ENCODE measurements at places on chromosomes 16 and 17.
A peak's percentile ranks its signal among the peaks of the same experiment; 100 is the strongest.

DNA sequence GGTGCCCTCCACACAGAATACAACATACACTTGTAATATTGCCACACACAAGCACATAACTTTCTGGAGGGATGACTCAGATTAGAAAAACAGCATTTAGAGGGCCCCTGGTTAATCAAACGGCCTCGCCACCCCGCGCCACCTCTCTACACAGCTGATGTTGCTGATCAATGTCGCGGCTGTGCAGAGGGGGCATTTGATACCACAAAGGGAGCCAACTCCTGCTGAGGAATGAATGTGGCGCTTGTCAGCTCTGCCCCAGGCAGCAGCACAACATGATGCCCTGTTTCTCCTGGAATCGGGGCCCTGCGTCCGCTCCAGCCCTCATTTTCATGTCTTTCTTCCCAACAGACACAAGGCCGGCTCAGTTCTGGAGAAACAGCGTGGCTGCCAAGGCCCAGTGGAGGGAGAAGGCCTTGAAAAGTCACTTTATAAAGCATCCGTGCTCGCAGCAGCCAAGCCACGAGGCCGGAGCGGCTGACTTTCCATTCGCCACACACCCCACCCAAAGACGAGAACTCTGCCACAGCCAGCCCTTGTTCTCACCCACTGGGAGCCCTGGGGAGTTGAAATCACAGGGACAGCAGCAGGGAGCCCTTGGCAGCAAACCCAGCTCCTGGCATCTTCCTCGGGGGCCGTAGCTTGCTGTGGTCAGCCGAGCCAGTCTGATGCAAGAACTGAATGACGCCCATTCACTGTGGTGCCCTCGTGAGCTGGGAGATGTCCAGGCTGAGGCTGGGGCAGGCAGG is 65.6 kb downstream of the XYLT1 start:
- no peak for DNase-seq

GRCh38 chr17:69269131-69269998 is 40.7 kb upstream of the ABCA10 start:
- DNase-seq: no peak

DNA sequence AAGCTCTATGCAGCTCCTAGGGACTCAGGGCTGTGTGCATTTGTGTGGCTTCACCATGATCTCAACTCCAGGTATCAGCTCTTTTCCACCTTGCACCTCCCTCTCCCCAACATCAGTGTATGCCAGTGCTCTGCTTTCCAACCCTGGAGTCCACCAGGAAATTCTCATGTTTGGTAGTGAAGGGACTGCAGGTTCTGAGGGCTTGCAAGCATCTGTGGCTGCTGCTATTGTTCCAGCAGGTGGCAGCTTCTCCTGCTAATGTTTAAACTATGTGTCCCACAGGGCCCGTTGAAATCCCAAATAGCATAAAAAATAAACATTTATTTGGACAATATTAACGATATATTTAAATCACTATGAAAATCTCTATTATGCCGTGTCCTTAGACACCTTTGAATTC is 82.0 kb downstream of the RGS9 start:
- no peak for DNase-seq

DNA sequence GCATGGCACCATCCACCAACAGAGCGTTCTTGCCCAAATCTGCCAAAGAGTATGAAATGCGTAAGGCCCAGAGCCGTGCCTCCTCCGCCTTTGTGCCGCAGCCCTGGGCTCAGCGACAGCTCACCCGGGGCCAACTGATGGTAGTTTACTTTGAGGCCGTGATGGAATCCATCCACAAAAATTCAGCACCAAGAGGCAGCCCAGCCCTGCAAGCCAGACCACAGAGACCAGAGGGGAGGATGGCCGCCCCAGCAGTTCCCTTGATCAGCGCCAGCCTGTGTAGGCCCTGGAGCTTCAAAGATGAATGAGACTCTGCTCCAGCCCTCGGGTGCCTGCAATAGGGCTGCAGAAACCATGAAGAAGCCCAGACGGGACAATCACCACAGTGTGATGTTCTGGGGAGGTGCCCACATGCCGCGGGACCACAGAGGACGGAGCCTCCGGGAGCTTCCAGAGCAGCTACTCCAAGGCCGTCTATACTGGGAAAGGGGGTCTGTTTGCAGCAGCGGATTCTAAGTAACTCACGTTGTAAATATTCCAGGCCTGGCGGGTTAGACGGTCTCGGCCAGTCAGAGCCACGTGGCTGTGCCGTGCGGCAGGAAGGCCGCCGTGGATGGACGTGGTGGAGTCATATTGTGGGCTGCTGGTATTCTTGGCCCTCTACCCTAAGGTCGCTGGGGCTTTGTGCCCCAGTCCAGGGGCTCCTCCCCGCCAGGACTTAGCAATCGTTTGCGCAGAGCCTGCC is 80.3 kb downstream of the RBFOX3 start:
- DNase-seq: no peak

- no peak for DNase-seq
These were observed 19.9 kb downstream of the CYB5D2 start for GRCh38 chr17:4162775-4163466.

DNA sequence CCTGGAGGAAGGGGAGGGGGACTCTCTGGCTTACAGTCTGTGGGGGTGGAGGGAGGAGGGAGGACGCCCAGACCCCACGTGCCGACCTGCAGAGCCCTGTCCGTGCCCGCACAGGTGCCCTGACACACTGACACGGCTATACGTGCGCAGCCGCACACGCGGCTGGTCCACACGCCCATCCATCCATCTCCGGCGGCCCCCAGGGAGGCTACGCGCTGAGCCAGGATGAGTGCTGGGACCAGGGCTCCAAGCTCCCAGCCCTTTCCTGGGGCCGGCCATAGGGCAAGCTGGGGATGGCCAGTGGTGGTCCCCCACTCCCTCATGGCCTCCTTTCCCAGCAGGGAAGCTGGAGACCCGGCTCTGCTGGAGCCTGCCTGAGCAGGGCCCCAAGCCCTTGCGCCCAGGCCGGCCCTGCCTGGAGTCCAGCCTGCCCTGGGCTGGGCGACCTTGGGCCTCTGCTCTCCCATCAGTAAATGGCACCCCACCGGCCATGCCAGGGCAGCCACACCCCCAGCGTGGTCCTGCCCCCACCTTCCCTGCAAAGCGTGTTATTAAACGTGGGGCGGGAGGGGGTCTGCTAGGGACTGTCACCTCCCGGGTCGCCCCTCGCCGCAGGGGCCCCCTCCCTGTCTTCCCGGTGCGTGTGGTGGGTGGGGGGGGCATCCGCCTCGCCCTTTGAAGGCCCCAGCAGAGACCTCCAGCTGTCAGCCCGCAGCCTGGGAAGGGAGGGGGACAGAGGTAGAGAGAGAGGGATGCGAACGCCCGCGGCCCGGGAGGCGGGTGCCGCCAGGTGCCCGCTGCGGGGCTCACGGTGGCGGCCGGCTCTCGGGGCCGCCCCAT is 863 bp downstream of the CASKIN1 start:
- DNase-seq: no peak

- no peak for DNase-seq
These were observed 10.9 kb downstream of the LYRM9 start for GRCh38 chr17:27882162-27882840.

DNA sequence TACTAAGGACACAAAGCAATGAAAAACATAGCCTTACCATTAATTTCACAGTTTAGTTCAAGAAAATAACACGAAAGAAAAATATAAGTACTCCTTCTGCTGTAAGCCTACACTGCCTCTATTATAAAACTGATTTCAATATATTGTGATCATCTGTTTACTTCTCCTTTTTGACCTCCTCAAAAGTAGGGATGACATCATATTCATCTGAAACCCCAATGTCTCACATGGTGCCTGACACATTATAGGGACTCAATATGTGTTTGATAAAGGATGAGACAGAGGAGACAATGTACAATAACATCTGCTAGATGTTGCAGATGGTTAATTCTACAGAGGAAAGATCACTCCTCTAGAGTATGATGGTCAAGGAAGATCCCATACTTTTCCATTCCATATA is 118.4 kb upstream of the NOG start:
- DNase-seq: no peak

- DNase-seq: no peak
These were observed 4.1 kb downstream of the NDRG4 start for GRCh38 chr16:58503863-58504688.

GRCh38 chr17:4806777-4807604 is at the start of gene PLD2:
PLD2 (plus strand) TSS chr17:4807152; CDS start chr17:4807773, 621 bp downstream.
- peak; percentile 85 for DNase-seq

DNA sequence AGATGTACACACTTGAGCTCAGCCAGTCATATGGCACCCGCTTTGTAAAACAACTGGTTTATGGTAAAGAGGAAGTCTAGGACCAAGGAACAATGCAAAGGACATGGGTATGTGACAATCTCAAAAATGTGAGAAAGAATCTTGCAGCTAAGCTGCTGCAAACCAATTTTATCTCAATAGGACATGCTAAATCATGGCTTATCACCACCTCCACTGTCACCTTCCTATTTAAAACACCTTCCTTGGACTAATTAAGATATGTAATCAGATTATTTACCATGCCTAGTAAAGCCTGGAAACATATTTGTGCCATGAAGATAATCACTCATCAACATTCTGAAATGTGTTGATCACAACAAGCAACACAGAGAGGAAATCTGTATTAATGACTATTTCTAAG is 622.7 kb downstream of the CDH11 start:
- no peak for DNase-seq

GRCh38 chr16:29963021-29963743 is 1.3 kb downstream of the TMEM219 start:
- DNase-seq: no peak

GRCh38 chr17:10843811-10844210 is 5.9 kb upstream of the PIRT start:
- no peak for DNase-seq

- DNase-seq: no peak
These were observed 75.5 kb downstream of the CMIP start for GRCh38 chr16:81520151-81520470.

DNA sequence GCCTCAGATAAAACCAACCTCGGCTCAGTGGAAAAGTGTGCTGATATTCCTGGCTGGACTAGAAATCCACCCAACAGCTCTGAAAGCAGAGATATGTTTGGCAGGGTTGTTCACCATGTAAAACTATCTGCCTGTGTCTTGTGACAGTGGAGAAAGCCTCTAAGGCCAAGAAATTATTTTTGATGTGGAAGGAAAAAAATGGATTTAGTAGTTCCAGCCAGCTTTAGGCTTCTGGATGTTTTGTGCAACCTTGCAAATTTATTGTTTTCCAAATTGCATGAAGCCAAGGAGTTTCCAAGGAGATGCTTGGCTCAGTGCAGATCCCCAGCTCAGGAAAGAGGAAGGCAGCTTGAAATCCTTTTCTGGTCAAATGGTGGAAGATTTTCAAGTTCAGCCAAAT is 31.6 kb downstream of the TEKT5 start:
- DNase-seq: no peak

DNA sequence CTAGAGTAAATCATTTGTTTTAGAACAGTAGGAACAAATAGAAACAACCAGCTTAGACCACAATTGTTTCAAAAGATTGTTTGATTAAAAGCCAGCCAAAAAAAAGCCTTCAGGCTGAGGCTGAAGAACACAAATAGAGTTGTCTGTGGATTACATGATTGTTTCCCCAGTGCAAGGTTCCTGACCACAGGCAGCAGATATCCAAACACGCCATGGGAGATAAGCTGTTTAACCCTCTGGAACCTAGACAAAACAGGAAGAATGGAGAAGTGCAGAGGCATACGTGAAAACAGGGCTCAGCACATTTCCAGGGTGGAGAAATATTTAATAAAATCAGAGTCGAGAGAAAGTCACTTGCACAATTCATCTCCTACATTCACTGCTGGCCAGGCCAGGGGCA is 21.0 kb downstream of the ATPAF2 start:
- DNase-seq: no peak

DNA sequence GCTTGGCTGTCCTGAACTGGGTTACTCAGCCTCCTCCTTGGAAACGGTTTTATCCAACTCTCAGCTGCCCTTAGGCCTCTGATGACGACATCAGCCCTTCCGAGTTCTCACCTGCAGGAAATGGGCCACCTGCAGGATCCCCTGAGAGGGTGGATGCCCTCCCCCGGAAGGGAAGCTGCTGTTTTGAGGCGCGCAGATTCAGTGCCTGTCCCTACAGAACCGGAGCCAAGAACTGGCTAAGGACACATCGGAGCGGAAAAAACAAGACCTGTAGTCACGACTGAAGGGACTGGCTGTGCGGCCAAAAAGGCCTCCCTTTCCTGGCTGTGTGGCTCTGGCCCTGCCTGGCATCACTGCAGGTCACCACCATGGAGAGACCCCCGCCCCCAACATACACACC is 11.7 kb upstream of the C16orf95 start:
- no peak for DNase-seq

- no peak for DNase-seq
These were observed 2.7 kb upstream of the LIMD2 start for GRCh38 chr17:63702721-63703015.

GRCh38 chr17:36691606-36692005 is 90.2 kb downstream of the MRM1 start:
- peak; percentile 41 for DNase-seq

GRCh38 chr17:72205357-72205756 is 84.5 kb downstream of the SOX9 start:
- DNase-seq: no peak

GRCh38 chr16:71383054-71383773 is 24.7 kb downstream of the CALB2 start:
- DNase-seq: no peak

GRCh38 chr17:76866774-76867577 is 1.2 kb upstream of the MGAT5B start:
- peak; percentile 5 for DNase-seq

DNA sequence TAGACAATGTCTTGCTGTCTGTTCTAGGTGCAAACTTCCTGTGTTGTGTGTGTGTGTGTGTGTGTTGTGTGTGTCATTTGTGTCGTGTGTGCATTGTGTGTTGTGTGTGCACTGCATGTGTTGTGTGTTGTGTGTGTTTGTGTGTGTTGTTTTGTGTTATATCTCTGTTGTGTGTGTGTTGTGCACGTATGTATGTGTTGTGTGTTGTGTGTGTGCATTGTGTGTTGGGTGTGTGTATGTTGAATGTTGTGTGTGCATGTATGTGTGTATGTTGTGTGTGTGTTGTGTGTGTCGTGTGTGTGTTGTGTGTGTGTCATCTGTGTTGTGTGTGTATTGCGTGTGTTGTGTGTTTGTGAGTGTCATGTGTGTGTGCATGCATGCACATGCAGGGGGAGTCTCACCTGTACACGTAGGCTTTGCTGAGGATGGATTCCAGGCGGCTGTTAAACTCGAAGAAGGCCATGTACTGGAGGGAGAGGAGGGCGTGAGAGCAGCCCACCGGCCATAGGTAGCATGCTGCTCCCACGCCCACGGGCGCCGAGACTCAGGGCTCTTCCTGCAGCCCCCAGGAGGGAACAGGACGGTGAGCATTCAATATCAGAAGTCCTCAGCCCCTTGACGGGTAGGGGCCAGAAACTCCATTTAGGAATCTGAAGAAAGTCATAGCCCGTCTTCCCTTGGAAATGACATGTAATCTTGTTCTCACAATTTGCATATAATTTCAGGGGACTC is 58.2 kb downstream of the CNGB1 start:
- no peak for DNase-seq

GRCh38 chr17:21351366-21352065 is 24.6 kb upstream of the KCNJ12 start:
- no peak for DNase-seq

All from NCI-H1105 (cell line).